ENCODE measurements at places on chromosomes 11 and 22.

DNA sequence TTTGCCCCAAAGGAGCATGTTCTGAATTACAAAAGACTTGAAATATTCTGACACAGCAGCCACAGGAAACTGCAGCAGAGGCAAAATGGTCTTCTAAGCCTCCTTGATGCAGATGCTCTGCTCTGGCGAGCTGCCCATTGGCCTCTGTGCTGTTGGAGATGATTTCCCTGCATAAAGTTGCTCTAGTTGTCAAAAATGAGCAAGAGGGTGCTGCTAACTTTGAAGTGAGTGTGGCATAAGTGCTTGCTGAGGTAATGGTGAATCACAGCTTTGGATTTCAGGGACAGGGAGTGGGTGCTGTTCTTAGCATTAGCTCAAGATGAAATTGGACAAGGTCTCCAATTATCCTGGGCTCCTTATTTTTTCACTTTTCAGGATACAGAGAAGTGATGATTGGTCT lies 435.4 kb downstream of the TMEM135 start:
- DNase-seq: no peak

- DNase-seq: no peak
Measured at GRCh38 chr22:17436981-17437412, 67.7 kb downstream of the CECR2 start.

GRCh38 chr22:38461057-38461413 lies 6.0 kb upstream of the KCNJ4 start:
- no peak for DNase-seq

- DNase-seq: no peak
Measured at GRCh38 chr11:3969613-3970012, 114.1 kb downstream of the STIM1 start.

DNA sequence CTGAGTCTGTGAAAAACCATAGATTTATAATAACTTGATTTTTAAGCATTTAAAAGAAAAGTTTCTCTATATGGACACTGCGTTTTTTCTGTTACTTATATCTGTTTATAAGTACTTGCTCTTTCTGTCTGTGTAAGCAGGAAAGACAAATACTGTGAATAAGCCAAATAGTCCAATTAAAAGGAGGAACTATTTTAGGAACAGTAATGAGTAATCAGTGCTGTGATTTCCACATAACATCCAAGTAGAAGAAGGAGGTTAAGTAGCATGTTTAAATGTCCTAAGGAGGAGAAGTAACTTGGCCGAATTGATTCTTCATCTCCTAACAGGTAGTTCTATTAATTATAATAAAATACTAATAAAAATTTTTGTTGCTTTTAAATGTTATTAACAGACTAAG lies 40.8 kb downstream of the ZNF214 start:
- no peak for DNase-seq
